ENCODE measurements at places on chromosomes 6 and 20.

GRCh38 chr6:10256113-10256690 lies 158.7 kb downstream of the TFAP2A start:
- no peak for DNase-seq

DNA sequence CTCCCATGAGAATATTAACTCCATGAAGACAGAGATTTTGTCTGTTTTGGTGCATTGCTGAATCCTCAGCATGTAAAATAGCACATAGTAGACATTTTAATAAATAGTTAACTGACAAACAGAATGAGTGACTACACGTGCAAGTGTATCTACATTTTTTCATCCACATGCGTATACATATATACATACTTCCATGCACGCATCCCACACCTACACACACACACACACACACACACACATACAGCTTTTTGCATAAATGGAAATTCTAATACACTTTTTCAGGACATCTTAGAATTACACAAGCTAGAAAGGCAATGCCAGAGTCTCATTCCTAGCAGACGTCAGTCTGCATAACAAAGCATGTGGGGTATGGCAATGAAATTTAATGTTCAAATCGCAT lies 139.7 kb upstream of the LRFN2 start:
- DNase-seq: no peak

DNA sequence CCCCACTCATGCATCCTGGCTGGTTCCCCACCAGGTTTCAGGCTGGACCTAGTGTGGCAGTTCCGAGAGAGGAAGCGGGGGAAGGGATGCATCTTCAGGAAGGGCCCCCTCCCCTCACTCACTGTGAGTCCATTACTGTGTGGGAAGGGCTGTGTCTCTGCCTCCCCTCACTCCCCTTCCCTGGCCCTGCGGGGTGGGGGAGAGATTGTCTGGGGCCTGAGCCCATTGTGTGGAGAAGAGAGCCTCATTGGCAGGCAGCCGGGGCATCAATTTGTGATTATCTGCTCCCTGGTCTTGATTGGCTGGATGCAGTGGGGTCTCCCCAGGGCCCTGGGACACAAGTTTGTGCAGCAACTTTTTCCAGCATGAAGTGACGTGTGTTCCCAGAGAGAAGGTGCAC lies 4.1 kb upstream of the MYT1 start:
- DNase-seq: no peak

- no peak for DNase-seq
Observed at GRCh38 chr6:69180361-69181067, 545.4 kb downstream of the ADGRB3 start.

DNA sequence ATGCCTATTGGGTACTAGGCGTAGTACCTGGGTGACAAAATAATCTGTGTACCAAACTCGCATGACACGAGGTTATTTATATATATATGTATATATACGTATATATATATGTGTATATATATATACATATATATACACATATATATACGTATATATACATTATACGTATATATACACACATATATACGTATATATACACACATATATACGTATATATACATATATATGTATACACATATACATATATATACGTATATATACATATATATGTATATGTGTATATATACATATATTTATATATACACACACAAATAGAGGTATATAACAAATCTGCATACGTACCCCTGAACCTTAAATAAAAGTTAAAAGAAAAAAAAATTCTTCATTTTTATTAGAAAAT lies 103.2 kb downstream of the ZDHHC14 start:
- DNase-seq: no peak

- no peak for DNase-seq
Observed at GRCh38 chr6:22601984-22602383, 32.6 kb downstream of the HDGFL1 start.

DNA sequence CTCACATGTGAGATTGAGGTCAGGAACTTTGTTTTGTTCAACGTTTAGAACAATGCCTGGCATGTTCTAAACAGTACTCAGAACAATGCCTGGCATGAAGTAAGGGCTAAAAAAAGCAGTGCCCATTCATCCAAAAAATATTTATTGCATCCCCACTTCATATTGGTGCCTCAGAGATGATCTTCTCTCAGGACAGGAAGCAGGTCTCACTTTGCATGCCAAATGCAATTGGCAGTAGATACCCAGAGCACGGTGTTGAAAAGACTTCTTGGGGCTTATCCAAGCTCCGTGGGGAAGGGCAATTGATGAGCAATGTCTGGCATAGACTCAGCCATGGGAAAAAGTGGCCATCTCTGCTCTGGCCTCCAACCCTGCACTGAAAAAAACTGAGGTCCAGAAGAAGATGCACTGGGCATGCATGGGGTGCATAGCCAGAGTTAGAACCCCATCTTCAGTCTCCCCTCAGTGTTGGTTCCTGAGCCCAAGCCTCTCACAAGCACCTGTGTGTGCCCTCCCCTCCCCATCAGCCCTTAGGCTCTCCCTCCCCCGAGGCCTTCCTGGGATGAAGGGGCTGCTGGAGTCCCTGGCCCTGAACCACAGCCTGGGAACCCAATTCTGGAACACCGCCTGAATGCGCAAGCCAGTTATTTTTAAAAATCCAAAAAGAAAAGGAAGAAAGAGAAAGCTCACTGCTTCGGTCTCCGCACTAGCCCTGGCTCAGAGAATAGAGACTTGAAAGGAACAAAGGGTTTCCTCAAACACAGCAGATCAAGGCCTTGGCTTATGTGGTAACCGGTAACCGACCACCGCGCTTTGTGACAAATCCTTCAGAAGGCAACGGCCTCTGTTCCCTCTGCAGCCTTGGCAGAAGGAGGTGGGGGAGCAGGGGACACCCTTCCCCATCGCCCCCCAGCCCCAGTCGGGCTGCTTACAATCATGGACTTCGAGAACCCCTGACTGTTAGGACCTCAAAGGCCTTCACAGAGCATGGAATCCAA lies 78.5 kb upstream of the SIRPA start:
- peak; percentile 65 for DNase-seq

GRCh38 chr6:108638993-108639392 lies 78.3 kb downstream of the FOXO3 start:
- DNase-seq: no peak

GRCh38 chr6:142218446-142218845 lies 71.4 kb downstream of the VTA1 start:
- DNase-seq: no peak

- no peak for DNase-seq
Observed at GRCh38 chr20:57590485-57591288, 29.5 kb downstream of the ZBP1 start.

DNA sequence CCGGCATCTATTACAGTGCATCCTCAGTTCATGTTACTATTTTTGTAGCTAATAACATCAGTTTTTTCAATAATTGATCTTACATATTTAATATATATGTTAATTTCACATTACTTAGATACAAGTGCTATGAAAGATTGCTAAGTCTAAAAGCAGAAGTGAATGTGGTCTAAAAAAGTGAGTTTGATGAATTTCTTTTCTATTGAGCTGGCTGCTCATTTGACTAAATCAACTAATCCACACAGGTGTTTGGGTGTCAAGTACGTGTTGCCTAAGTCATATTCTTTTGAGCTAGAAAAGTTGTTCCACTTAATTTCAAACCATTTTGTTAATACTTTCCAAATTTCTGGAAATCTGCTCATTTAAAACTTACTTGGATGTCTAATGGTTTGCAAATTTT lies 46.6 kb upstream of the EZR start:
- no peak for DNase-seq

GRCh38 chr6:129817821-129818220 lies 43.3 kb downstream of the TMEM244 start:
- no peak for DNase-seq

GRCh38 chr6:31805939-31806469 lies 762 bp downstream of the LSM2 start:
- DNase-seq: no peak

DNA sequence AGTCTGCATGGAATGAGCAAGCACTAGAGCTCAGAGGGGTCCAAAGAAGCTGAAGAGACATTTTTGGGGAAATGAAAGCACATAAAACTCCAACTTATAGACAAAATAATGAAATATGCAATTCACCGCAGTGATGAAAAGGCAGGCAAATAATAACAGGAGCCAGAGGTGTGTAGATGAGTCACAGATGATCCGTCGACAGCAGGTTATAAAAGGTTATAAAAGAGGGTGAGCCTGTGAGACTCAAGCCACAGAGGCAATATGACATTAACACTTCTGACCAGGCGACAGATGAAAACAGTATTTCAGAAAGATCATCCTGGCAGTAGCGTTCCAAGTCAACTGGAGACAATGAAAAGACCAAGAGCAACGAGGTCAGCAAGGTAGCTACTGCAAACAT lies 35.8 kb upstream of the ANKRD60 start:
- no peak for DNase-seq

- no peak for DNase-seq
Observed at GRCh38 chr6:1606780-1607515, 2.8 kb upstream of the FOXC1 start.

GRCh38 chr6:70563530-70563929 lies 3.2 kb upstream of the SDHAF4 start:
- no peak for DNase-seq

GRCh38 chr6:8983202-8983688 lies 547.9 kb upstream of the SLC35B3 start:
- DNase-seq: peak; percentile 23

DNA sequence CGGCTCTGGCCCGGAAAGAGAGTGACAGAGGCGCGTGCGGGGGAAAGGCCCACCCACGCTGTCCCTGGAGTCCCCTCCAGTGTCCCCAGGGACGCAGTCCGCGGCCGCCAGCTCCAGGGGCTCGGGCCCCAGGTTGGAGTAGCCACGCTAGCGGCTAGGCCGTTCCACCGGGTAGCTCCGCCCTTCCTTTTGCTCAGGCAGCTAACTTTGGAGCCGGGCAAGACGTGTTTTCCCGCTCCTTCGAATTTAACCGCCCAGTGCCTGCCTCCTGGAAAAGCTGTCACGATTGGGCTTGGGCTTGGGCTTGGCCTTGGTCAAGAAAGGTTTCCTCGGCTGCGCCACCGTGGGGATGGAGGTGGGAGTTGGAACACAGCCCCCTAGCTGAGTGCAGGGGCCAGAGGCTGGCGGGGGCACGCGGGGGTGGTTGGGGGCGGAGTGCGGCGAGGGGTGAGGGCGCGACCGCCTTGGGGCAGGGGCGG lies 4.7 kb downstream of the LINC00237 start:
- no peak for DNase-seq

DNA sequence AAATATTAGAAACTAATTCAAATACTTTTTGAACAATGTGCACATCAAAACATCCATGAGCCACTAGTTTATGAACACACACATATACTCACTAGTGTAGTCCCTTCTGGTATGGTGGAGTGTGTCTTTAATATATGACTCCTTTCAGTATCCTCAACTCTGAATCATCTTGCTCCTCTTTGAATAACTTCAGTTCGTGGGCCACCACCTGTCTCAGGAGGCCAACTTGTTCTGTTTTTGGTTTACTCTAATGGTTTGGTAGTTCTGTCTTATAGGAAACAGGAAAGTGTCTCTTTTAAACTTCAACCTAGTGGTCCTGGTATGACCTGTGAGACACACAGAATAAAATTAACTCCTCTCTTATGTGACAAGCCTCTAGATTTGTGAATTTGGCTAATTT lies 55.6 kb downstream of the ZNF292 start:
- DNase-seq: no peak

DNA sequence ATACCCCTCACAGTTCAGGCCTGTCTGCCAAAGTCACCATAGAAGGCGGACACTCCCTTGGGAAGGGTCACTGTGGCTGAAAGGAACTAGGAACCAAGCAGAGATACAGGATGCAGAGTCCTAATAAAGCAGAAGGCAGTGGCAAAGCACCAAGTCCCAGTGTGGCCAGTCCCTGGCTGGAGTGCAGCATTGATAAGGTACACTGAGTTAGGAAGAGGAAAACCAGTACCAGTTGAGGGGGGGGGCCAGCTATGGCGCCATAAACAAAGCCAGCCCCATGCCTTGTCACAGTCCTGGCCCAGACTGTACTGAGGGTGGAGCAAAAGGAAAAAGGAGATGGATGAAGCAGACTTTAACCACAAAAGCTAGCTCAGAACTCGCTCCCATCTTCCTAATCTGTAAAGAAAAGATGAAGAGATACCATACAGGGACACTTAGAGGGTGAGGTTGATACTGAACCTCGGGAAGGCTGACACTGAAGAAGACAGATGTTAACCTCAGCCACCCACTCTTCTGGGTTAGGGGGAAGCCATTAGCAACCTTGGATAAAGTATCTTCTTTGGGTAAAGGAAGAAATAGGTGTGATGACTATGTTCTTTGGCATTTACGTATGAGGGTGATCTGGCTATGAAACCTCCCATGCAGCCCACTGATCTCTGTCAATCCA lies 7.8 kb downstream of the ABHD12 start:
- DNase-seq: no peak

DNA sequence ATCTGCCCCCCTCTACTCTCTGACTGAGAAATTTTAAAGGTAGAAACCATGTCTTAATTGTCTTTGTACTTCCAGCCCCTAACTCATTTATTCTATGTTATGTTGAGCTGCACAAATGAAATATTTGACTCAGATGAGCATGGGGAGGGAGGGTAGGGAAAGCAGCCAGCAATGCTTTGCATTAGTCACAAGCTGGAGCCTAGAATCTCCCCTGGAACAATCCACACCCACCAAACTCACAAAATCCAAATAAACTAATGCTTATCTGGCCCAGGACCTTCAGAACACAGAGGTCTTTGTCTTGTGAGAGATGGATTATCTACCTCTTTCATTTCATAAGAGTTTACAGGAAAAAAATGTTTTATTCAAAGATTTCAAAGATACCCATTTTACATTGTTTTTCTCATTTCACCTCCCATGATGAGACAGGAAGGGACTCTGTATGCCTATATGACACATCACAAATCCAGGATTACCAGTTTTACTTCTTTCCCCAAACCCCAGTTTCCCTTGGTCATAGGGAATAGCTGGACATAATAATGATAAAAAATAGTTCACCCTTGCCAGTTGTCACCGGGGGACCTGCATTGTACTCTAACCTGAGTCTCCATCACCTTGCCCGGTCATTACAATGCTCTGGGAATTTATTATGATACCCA lies 466.9 kb downstream of the KIF16B start:
- no peak for DNase-seq

DNA sequence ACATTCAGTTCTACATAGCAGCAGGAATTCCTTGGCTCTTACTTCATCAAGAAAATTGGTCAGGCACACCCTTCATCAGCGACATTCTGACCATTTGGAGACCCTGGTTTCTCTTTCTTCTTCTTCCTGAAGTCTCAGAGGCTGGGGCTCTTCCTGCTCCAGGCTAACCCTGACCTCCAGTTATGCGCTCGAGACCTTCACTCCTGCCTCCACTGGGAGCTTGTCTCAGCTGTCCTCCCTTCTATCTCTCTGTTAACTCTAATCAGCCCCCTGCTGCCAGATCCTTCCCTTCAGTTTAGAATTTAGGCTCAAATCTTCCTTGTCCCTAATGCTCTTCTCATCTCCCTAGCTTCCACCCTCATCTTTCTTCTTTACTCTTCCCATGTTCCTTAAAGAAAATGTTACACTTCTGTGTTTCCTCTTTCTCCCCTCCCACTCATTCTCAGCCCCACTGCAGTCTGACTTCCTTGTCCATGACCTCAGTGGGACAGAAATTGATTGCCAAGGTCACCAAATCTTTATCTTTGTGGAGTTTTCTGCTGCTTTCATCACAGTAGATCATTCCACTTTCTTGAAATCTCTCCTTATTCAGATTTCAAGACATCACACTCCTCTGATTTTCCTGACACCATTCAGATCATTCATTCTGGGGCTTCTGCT lies 8.4 kb upstream of the HLA-DOA start:
- DNase-seq: no peak
